Skeletal muscle cell (primary cell): ENCODE measurements at places on chromosomes 4 and X.

- no peak for DNase-seq
Measured at GRCh38 chr4:63361628-63362027, 1047.6 kb downstream of the TECRL start.

- peak; percentile 20 for DNase-seq
Measured at GRCh38 chr4:88792821-88793220, 95.2 kb upstream of the NAP1L5 start.

DNA sequence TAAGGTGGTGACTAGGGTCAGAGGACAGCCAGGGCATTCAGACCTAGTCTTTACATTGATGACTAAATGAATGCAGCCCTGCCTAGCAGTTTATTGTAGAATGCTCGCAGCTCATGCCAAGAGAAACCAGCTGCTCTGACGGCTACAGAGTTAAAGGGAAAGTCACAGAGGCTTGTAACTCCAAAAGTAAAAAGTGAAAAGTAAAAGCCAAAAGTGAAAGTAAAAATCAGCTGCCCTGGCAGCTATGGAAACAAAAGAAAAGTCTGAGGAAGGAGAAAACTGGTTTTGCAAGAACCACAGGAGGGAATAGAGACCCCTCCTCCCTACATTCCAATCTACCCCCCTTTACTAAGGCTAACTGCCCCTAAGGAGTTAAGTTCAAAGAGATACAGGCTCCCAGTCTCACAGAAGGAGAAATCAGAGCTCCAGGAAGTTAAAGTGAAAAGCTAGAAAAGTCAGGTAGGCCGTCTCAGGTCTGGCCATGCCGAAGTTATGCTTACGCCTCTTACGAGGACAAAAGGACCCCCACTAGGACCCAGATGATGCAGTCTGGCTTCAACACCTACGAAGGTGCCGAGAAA is 6.0 kb downstream of the GAGE10 start:
- no peak for DNase-seq

- peak; percentile 62 for DNase-seq
Measured at GRCh38 chr4:39319676-39320075, 46.5 kb downstream of the RFC1 start.
